H9 (cell line): ENCODE measurements at places on chromosomes 6 and 20. TPM values are rescaled to one million over a fixed set of nuclear protein-coding genes. Genes with fewer than 3 reads are reported as not detected.
A peak's percentile ranks its signal among the peaks of the same experiment; 100 is the strongest.

DNA sequence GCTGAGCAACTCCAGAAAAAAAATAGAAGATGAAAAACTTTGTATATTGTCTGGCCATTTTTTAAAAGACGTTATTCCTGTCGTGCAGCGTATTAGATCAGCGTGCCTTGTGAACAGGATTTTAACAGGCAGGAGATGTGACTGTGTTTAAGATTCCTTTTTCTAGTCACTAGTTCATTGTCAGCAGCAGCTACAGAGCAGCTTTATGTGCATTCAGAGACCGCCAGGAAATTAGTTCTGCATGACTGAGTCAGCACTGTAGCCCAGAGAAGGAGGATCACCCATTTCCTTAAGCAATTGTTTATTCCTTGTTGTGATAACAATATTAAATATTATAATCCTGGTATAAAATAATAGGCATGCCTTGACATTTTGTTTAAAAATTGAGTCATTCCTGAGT, 75.4 kb upstream of the ADGRB3 start:
- no peak for DNase-seq
- H3K4me3 ChIP-seq: no peak overlapping the region
- H3K4me1 ChIP-seq: no peaks in the 10 kb centered on the region
- H3K27me3 ChIP-seq: no peaks in the 10 kb centered on the region
- H3K36me3 ChIP-seq: no peaks in the 10 kb centered on the region

DNA sequence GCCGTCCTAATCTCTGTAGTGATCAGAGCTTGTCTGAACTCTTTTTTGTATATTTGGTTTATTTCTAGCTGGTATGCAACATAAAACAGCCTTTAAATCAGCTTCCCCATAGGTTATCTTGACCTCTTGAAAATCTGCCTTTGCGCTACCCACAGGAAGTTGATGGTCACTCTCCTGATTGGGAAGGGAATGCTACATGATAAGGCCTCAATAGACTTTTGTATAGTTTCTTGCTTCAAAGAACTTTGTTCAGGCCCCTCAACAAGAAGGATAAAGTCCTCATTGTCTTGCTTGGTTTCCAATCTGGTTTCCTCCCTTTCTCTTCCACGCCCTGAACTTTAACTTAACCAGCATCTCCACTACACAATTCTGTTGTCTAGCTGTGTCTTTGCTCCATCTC, 95.4 kb upstream of the TENT5A start:
- H3K4me3 ChIP-seq: no peak overlapping the region
- H3K27ac ChIP-seq: no peak overlapping the region
- no peak for DNase-seq
- H3K27me3 ChIP-seq: no peaks in the 10 kb centered on the region

- no peaks in the 10 kb centered on the region for H3K27me3 ChIP-seq
- no peak for DNase-seq
- H3K4me1 ChIP-seq: no peaks in the 10 kb centered on the region
- H3K36me3 ChIP-seq: no peaks in the 10 kb centered on the region
Observed at GRCh38 chr6:155434096-155434495, 21.5 kb downstream of the NOX3 start.

DNA sequence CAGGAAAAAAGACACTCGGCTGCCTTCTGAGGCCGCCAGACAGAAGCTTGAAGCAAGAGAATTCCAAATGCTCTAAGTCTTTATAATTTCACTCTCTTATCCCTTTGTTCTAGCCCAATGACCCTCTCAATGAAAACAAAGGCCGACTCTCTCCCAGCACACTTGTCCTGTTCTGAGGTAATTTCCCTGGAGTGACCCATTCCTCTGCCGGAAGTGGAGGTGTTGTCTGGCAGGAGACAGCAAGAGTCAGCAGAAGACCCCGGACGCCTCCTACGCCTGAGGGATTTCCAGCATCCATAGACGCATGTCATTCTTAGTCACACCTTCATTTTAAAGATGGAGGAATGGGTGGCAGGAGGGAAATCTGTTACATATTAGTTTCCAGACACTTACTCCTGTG, 110.3 kb downstream of the SOD2 start:
- H3K4me1 ChIP-seq: no peaks in the 10 kb centered on the region
- H3K27me3 ChIP-seq: no peaks in the 10 kb centered on the region
- H3K4me3 ChIP-seq: no peak overlapping the region
- H3K36me3 ChIP-seq: no peaks in the 10 kb centered on the region
- DNase-seq: no peak

DNA sequence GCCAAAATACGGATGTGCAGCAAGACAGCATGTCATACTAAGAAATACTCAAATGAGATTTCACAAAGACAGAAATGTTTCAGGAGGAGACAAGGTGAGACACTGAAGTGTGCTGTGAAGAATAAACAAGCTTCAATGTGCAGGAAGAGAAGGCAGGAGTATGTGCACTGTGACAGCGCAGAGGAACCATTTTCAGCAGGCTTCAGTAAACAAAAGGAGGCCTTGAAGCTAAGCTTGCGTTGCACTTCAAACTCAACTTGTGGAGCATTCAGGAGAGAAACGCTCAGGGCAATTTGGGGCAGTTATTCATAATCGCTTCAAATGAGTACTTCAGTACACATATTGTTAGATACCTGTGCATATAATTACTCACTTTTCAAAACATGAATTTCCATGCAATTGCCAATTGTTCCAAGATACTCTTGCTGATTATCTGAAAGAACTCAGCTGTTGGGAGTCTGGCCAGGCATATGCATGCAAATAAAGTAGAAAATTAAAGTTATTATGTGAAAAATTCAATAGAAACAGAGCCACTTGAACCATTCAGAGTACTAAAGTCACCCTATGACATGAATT, 234.2 kb upstream of the OPRM1 start:
- H3K27ac ChIP-seq: no peak overlapping the region
- no peak for DNase-seq
- no peaks in the 10 kb centered on the region for H3K27me3 ChIP-seq
- H3K4me3 ChIP-seq: no peak overlapping the region
- no peaks in the 10 kb centered on the region for H3K4me1 ChIP-seq
- no peaks in the 10 kb centered on the region for H3K36me3 ChIP-seq

DNA sequence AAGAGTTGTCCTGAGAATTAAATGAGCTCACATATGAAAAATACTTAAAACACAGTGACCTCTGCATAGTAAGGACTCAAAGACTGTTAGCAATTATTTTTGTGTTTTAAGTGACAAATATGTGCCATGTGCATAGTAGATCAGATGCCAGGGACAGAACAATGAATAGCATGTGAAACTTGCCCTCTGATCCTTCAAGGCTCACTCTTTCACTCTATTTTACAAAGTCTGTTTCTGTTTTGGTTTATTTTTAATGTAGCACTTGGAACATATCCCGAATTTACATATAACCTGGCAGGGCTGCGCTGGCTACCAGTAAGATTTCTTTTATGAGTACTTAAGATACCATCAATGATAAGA, 135.5 kb upstream of the TNFAIP3 start:
- no peaks in the 10 kb centered on the region for H3K27me3 ChIP-seq
- H3K27ac ChIP-seq: no peak overlapping the region
- H3K4me3 ChIP-seq: no peak overlapping the region
- H3K36me3 ChIP-seq: no peaks in the 10 kb centered on the region

DNA sequence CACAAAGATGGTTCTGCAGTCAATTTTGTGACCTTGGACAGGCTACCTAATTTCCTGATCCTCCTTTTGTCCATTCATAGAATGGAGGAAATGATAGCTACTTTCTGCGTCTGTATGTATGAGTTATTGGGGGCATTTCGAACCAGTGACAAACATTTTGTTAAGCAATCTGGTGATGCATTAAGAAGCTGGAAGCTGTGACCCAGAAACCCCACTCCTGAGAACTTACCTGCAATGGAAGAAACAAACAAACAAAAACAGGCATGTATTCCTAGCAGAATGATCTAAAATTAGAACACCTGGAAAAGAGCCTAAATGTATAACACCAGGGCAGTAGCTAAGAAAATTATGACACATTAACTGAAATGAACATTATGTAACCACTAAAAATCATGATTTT, 33.4 kb upstream of the PRND start:
- no peaks in the 10 kb centered on the region for H3K36me3 ChIP-seq
- no peak for DNase-seq
- no peaks in the 10 kb centered on the region; the same call in 1 of the 2 replicates for H3K4me1 ChIP-seq
- H3K4me3 ChIP-seq: no peak overlapping the region
- no peaks in the 10 kb centered on the region for H3K27me3 ChIP-seq

GRCh38 chr6:122623279-122623678, 13.1 kb downstream of the PKIB start:
- H3K4me3 ChIP-seq: no peak overlapping the region
- no peak overlapping the region for H3K27ac ChIP-seq
- DNase-seq: no peak
- no peaks in the 10 kb centered on the region for H3K4me1 ChIP-seq
- H3K36me3 ChIP-seq: no peaks in the 10 kb centered on the region
- H3K27me3 ChIP-seq: no peaks in the 10 kb centered on the region

DNA sequence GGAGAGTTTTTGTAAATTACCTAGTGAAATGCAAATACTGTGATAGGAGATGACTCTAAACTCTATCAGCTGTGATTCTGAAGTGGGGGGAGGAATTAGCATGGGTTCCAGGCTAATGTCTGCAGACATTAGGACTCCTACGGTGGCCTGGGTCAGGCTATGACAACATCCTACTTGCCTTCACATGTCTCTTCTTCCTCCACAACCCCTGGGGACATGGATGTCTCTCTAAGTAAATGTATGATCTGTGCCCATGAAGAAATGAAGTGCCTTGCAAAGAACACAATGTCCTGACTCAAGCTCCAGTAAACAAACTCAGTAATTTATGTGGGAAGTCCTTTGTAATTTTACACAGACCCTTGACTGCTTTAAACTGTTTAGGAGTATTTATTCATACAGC, 165.8 kb upstream of the EEF1E1 start:
- no peaks in the 10 kb centered on the region for H3K36me3 ChIP-seq
- DNase-seq: no peak
- no peaks in the 10 kb centered on the region; the same call in 1 of the 2 replicates for H3K4me1 ChIP-seq
- no peak overlapping the region for H3K27ac ChIP-seq

GRCh38 chr6:43510827-43511163, 649 bp upstream of the LRRC73 start:
- H3K4me1 ChIP-seq: no peaks in the 10 kb centered on the region
- no peak for DNase-seq
- peaks cover 41% of the 10 kb centered on the region for H3K36me3 ChIP-seq
- H3K27me3 ChIP-seq: peaks cover 8% of the 10 kb centered on the region; the same call in 1 of the 2 replicates
- H3K4me3 ChIP-seq: peak overlapping the region; percentile 61
- H3K27ac ChIP-seq: no peak overlapping the region

DNA sequence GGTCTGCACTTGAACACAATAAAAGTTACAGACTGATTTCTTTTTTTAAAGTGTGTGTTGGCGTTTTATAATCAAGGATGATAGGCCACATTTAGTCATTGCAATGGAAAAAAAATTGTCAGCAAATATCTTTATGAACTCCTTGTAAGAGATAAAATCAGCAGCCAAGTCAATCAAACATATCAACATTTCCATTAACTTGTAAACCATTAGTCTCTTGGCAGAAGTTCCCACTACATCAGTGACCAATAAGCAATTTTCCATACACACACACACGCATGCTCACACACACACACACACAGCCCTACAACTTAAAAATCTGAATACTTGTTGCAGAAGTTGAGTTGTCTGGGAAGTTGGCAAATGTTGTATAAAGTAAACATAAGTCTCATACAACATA, 315.9 kb upstream of the KCNQ5 start:
- no peak overlapping the region for H3K27ac ChIP-seq
- no peaks in the 10 kb centered on the region for H3K4me1 ChIP-seq
- no peaks in the 10 kb centered on the region for H3K36me3 ChIP-seq

DNA sequence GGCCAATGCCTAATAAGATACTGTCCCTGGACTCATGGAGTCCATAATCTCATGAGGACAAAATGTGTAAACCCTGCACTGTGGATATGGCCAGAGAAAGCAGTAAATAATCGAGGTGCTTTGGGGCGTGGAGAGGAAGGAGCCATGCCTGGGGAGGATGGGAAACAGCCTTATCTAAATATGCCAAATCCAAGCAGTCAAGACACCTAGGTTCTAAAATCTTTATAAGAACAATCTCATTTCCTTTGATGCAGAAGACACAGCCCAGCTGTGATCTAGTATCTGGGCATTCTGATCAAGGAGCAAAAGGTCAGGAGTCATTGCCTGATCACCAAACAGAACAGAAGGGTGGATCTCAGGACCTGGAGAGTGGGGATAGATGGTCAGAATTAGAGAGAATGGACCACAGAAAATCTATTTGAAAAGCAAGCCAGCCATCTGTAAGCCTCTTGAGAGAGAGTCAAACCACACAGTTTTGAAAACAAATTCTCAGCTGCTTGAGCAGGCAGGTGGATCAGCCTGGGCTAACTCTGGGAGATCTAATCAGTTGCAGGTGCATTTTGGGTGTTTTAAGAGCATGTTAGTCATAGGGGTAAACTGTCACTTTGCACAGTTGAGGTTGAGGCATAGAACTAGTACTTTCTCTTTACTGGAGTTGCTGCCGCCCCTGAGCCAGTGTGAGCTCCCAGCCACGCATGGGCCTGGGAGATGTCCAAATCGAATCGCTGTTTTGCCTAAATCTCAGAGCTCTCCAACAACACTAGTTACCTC, 130.8 kb upstream of the TNFAIP3 start:
- no peaks in the 10 kb centered on the region for H3K27me3 ChIP-seq
- no peak for DNase-seq
- no peaks in the 10 kb centered on the region for H3K36me3 ChIP-seq
- no peak overlapping the region for H3K4me3 ChIP-seq
- no peaks in the 10 kb centered on the region for H3K4me1 ChIP-seq

- H3K27me3 ChIP-seq: no peaks in the 10 kb centered on the region
- H3K36me3 ChIP-seq: no peaks in the 10 kb centered on the region; the same call in 2 of the 3 replicates
- H3K4me1 ChIP-seq: peaks cover 6% of the 10 kb centered on the region; the same call in 1 of the 2 replicates
- no peak for DNase-seq
- H3K4me3 ChIP-seq: no peak overlapping the region
- no peak overlapping the region for H3K27ac ChIP-seq
Observed at GRCh38 chr6:139344186-139344963, 30.1 kb downstream of the CITED2 start.

GRCh38 chr20:60078351-60079250, 120.4 kb downstream of the CDH26 start:
- H3K4me1 ChIP-seq: no peaks in the 10 kb centered on the region
- no peaks in the 10 kb centered on the region for H3K36me3 ChIP-seq
- no peaks in the 10 kb centered on the region for H3K27me3 ChIP-seq
- H3K27ac ChIP-seq: no peak overlapping the region

DNA sequence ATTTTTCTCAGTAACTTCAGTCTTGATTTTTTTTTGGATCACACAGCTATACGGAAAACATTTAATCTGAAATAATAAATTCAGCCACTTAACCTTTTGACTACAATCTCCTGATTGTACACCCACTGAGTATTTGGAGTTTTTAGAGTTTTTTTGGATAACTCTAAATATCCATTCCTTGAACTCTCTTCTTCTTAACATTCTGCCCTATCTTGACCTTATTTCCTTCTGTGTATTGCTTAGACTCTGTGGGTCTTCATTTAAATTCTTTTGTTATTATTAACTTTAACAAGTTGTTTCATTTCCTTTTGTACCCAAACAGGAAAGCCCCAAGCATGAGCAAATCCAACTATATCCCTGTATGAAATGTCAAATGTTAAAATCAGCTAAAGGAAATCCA, 170.2 kb upstream of the PTCHD4 start:
- no peaks in the 10 kb centered on the region for H3K4me1 ChIP-seq
- no peak for DNase-seq
- H3K4me3 ChIP-seq: no peak overlapping the region

SAPCD1 gene
- total RNA-seq: 3.2 and 4.3 TPM in 2 replicates

LY6G5B gene
- 21.3 and 21.6 TPM in 2 replicates for total RNA-seq

ZNF831 gene
- total RNA-seq: not detected in 2 replicates

PPARD gene
- total RNA-seq: 11.7 and 13.9 TPM in 2 replicates

PLCB1 gene
- 11.1 and 11.5 TPM in 2 replicates for total RNA-seq

RSPH4A gene
- total RNA-seq: 0.31 and 0.33 TPM in 2 replicates

HCRTR2 gene
- not detected in 2 replicates for total RNA-seq

CASS4 gene
- not detected in 2 replicates for total RNA-seq

SLC26A8 gene
- total RNA-seq: 0.09 and 0.55 TPM in 2 replicates

TMC2 gene
- not detected in 2 replicates for total RNA-seq

NHLRC1 gene
- total RNA-seq: 1.0 and 1.5 TPM in 2 replicates

DEFB113 gene
- total RNA-seq: not detected in 2 replicates
